ENCODE measurements at places on chromosomes 12 and 14. TPM values are rescaled to one million over a fixed set of nuclear protein-coding genes. Genes with fewer than 3 reads are reported as not detected.

GRCh38 chr12:55915482-55915859 is 12.2 kb downstream of the PYM1 start:
- no peak overlapping the region for H3K4me3 ChIP-seq
- DNase-seq, result no peak
- no peaks in the 10 kb centered on the region for H3K27me3 ChIP-seq
- H3K36me3 ChIP-seq, result no peaks in the 10 kb centered on the region
- H3K4me1 ChIP-seq, result peaks cover 4% of the 10 kb centered on the region

Gene TPH2
- total RNA-seq, result not detected

GRCh38 chr12:88381466-88381865 is 198.8 kb downstream of the KITLG start:
- H3K27ac ChIP-seq, result no peak overlapping the region
- H3K27me3 ChIP-seq, result no peaks in the 10 kb centered on the region
- H3K36me3 ChIP-seq, result no peaks in the 10 kb centered on the region
- no peak overlapping the region for H3K4me3 ChIP-seq
- DNase-seq, result no peak

DNA sequence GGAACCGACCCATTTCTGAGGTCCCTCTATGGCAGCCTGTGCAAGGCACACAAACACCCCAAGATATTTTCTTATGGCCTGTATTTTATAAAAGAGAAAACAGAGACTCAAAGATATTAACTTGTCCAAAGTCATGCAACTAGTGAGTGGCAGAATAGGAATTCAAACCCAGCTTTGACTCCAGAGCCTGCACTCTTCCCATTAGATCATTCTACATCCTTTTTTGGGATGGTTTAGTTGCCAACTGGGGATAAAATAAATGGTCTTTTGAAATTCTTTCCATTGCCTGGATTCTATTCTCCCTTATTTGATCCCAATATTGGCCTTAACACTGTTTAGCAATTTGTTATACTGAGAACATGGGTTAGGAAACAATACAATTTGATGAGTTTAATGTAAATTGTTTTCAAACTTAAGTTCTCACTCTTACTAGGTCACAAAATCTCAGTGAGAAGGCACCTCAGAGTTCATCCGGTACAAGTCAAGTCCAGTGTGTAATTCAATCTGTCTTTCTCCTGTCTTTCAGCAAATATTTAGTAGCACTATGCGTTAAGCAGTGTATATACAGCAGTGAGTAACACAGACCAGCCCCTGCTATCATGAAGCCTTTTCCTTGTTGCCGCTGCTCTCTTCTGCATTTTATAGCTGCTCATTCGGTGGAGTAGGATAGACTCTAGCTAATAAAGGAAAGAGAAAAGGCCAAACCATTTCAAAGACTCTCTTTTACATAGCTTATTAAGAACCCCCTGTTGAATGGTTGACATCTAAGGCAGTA is 162.1 kb upstream of the IFNG-AS1 start:
- DNase-seq, result peak; percentile 9
- H3K36me3 ChIP-seq, result no peaks in the 10 kb centered on the region
- peak overlapping the region; percentile 56 for H3K4me3 ChIP-seq
- H3K4me1 ChIP-seq, result no peaks in the 10 kb centered on the region
- H3K27ac ChIP-seq, result peak overlapping the region; percentile 82
- H3K27me3 ChIP-seq, result no peaks in the 10 kb centered on the region

DNA sequence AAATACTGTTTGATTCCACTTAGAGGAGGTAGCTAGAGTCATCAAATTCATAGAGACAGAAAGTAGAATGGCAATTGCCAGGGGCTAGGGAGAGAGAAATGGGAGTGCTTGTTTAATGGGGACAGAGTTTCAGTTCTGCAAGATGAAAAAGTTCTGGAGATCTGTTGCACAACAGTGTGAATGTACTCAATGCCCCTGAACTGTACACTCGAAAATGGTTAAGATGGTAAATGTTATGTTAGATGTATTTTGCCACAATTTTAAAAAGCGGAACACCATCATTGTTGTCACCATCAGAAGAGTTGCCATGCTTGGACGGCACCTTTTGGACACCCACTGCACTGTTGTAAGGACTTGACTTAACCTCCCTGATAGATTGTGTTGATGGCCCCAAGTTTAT is 106.9 kb downstream of the SCARB1 start:
- no peak overlapping the region for H3K4me3 ChIP-seq
- H3K36me3 ChIP-seq, result no peaks in the 10 kb centered on the region
- H3K27ac ChIP-seq, result no peak overlapping the region
- DNase-seq, result no peak
- H3K27me3 ChIP-seq, result peaks cover 20% of the 10 kb centered on the region

- no peaks in the 10 kb centered on the region for H3K36me3 ChIP-seq
- no peak overlapping the region for H3K27ac ChIP-seq
- DNase-seq, result no peak
- H3K4me1 ChIP-seq, result peaks cover 6% of the 10 kb centered on the region
- H3K27me3 ChIP-seq, result no peaks in the 10 kb centered on the region
Observed at GRCh38 chr12:104790296-104791125, 167.6 kb downstream of the SLC41A2 start.

- no peak for DNase-seq
- H3K36me3 ChIP-seq, result no peaks in the 10 kb centered on the region
- H3K4me3 ChIP-seq, result no peak overlapping the region
- H3K4me1 ChIP-seq, result no peaks in the 10 kb centered on the region
- H3K27me3 ChIP-seq, result no peaks in the 10 kb centered on the region
Observed at GRCh38 chr14:101243587-101244338, 317.5 kb upstream of the DIO3 start.

DNA sequence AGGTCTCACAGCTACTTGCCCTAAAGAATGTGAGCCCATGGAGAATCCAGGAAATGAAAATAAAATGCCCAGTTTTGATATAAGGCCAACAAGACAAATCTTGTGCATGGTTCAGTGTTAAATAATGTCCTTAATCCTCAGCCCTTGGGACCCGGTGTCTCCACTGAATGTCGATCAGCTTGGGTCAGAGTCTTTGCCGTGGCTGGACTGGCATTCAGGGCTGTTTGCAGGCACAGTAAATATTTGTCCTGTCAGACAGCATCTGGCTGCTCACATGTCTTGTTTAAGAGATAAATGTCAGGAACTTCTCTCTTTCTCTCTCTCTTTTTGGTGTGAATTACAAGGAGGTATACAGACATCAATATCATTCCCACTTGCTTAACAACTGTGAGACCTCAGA is 452.5 kb downstream of the FUT8 start:
- H3K27me3 ChIP-seq, result no peaks in the 10 kb centered on the region
- no peaks in the 10 kb centered on the region for H3K4me1 ChIP-seq
- no peak overlapping the region for H3K4me3 ChIP-seq
- no peak overlapping the region for H3K27ac ChIP-seq

Gene GZMB
- total RNA-seq, result not detected

DNA sequence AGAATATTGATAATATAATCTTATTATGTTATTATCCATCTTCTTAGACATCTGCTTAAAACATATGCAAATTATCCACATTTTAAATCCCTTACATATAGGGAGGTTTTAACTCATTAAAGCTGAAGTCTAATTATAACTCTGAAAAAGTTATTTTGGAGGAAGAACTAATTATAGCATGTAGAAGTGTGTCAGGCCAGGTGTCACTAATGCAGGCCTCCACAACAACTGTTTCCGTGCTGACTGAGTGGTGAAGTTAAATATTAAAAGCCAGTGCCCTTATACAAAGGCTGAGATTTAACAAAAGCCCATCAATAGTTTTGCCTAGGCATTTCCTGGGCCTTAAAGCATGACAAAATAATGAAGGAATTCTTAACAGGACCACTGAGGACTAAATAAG is 157.4 kb downstream of the LRRK2 start:
- H3K4me1 ChIP-seq, result no peaks in the 10 kb centered on the region
- no peaks in the 10 kb centered on the region for H3K27me3 ChIP-seq
- DNase-seq, result no peak
- no peak overlapping the region for H3K27ac ChIP-seq

- H3K36me3 ChIP-seq, result no peaks in the 10 kb centered on the region
- H3K4me1 ChIP-seq, result no peaks in the 10 kb centered on the region
- no peak for DNase-seq
- no peaks in the 10 kb centered on the region for H3K27me3 ChIP-seq
- no peak overlapping the region for H3K27ac ChIP-seq
Observed at GRCh38 chr12:43945983-43946382, 110.1 kb downstream of the TMEM117 start.

GRCh38 chr12:120711411-120711810 is 1.2 kb downstream of the UNC119B start:
- no peak overlapping the region for H3K27ac ChIP-seq
- H3K4me1 ChIP-seq, result peaks cover 11% of the 10 kb centered on the region
- peak overlapping the region; percentile 92 for H3K4me3 ChIP-seq
- H3K27me3 ChIP-seq, result no peaks in the 10 kb centered on the region
- H3K36me3 ChIP-seq, result peaks cover 5% of the 10 kb centered on the region

Gene MIP
- not detected for total RNA-seq

Gene CCDC38
- total RNA-seq, result not detected

DNA sequence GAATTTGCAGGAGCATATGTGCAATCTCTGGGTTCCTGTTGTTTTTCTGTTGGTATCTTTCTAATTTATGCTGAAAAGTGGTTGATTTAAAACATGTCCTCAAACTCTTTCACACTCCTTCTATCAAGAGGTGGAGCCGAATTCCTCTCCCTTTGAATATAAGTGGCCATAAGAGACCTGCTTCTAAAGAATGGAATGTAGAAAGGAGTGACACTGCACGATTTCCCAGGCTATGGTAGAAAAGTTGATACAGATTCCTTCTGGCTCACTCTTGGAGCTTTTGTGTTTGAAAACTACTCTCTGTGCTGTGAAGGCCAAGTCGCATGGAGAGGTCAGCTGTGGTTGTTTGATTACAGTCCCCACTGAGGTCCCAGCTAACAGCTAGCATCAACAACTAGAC is 613.2 kb downstream of the ETNK1 start:
- H3K4me3 ChIP-seq, result no peak overlapping the region
- no peak overlapping the region for H3K27ac ChIP-seq

Gene PTGR2
- total RNA-seq, result 7.2 TPM

Gene KLRC3
- not detected for total RNA-seq

Gene VEZT
- total RNA-seq, result 76.6 TPM

Gene STXBP6
- total RNA-seq, result 4.5 TPM

DNA sequence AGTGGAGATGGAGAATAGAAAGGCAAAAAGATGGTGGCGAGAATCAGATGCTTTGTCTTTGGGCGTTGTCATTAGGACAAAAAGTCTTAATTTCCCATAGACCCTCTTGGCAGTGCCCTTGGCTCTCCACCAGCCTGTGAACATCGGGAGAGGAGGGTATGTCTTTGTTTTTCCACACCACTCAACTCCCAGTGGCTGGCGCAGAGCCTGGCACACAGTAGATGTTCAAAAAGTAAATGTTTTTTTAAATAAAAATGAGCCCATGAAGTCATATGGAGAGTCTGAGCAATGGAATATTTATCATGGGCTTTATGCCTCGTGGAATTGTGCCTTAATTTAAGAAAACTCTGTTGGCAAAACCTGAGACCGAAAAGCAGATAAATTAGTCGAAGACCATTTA is 90.4 kb downstream of the SRGAP1 start:
- H3K4me3 ChIP-seq, result no peak overlapping the region
- no peaks in the 10 kb centered on the region for H3K36me3 ChIP-seq
- H3K27me3 ChIP-seq, result no peaks in the 10 kb centered on the region
- H3K4me1 ChIP-seq, result peaks cover 5% of the 10 kb centered on the region
- H3K27ac ChIP-seq, result no peak overlapping the region
- no peak for DNase-seq

Gene ESYT1
- total RNA-seq, result 261 TPM

Gene GLT8D2
- total RNA-seq, result 12.6 TPM

GRCh38 chr12:110972866-110973265 is 52.5 kb upstream of the MYL2 start:
- no peak for DNase-seq
- H3K27me3 ChIP-seq, result no peaks in the 10 kb centered on the region
- no peaks in the 10 kb centered on the region for H3K36me3 ChIP-seq
- no peak overlapping the region for H3K27ac ChIP-seq

Gene TRIM9
- 0.50 TPM for total RNA-seq

- H3K27me3 ChIP-seq, result no peaks in the 10 kb centered on the region
- peaks cover 16% of the 10 kb centered on the region for H3K4me1 ChIP-seq
- no peak overlapping the region for H3K4me3 ChIP-seq
- H3K27ac ChIP-seq, result no peak overlapping the region
Observed at GRCh38 chr12:2294651-2295475, 242.1 kb downstream of the CACNA1C start.

DNA sequence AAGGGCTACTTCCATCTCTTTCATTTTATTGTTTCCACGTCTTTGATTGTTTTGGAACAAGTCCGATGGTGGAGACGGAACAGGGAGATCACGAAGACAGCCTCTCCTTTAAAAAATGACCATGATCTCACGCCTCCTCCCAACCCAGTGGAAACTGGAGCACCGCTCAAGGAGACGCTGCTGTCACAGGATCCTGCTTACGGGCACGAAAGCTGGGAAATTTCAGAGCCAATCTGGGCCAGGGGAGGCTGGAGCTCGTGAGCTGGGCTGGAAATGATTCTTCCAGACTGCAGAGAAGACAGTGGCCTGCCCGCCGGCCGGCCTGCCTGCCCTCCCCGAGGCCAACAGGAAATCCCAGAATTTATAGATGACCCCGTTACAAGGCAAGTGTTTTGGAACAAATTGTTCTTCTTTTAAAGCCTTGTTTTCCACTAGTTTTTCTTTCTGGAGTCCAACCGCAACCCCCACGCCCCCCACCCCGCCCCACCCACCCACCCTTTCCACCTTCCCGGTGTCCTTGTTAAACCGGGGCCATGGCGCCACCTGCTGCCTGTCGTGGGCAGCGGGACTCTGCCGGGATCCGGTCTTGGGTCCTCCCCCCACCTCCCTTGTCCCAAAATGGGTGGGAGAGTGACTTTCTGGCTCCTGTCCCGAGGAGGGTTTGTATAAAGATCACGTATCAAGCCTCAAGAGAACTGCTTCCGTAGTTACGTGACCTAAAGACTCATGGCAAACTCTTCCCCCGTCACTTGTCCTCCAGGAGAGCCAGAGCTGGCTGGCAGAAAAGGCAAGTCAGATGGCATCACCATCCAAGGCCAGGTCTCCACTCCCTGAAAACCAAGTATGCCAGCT is 40.3 kb downstream of the MAP1LC3B2 start:
- H3K4me1 ChIP-seq, result peaks cover 3% of the 10 kb centered on the region
- peak overlapping the region; percentile 34 for H3K4me3 ChIP-seq
- peak; percentile 69 for DNase-seq

GRCh38 chr12:127121494-127122084 is 1145.4 kb upstream of the TMEM132C start:
- no peak overlapping the region for H3K27ac ChIP-seq
- no peaks in the 10 kb centered on the region for H3K27me3 ChIP-seq
- H3K36me3 ChIP-seq, result no peaks in the 10 kb centered on the region
- DNase-seq, result no peak

GRCh38 chr12:74259199-74259598 is 278.4 kb upstream of the ATXN7L3B start:
- H3K27me3 ChIP-seq, result no peaks in the 10 kb centered on the region
- no peaks in the 10 kb centered on the region for H3K4me1 ChIP-seq
- H3K27ac ChIP-seq, result no peak overlapping the region

Gene CLEC1A
- total RNA-seq, result not detected

DNA sequence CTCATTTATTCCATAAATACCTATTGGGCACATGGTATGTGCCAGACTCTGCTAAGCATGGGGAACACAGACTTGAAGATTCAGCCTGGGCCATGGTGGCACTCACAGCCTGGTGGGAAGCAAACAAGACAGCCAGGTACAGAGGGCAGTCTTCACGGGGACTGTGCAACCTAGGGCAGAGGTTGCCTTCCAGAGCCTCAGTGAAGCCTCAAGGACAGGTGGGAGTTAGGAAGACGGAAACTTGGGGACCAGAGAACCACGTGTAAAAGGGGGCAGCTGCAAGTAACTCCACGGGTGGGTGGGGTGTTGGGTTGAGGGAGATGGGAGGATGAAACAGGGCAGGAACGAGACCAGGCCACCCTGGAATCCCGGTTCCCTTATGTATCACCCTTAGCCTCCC is 980 bp upstream of the LTBR start:
- DNase-seq, result no peak
- peaks cover 9% of the 10 kb centered on the region for H3K36me3 ChIP-seq
- no peak overlapping the region for H3K4me3 ChIP-seq
- H3K27me3 ChIP-seq, result no peaks in the 10 kb centered on the region

Measured in fibroblast of lung (primary cell).